Right cardiac atrium (tissue), 5 donors: ENCODE measurements at places on chromosomes 16 and 17. TPM values are rescaled to one million over a fixed set of nuclear protein-coding genes. Genes with fewer than 3 reads are reported as not detected.

DBNDD1 gene
- 2.3 TPM for polyA plus RNA-seq

ZMYND15 gene
- 0.23 TPM for polyA plus RNA-seq

ABCC6 gene
- 7.7 TPM for polyA plus RNA-seq

P2RX1 gene
- polyA plus RNA-seq, result 1.1 TPM

ASGR1 gene
- 0.57 TPM for polyA plus RNA-seq

CNTD1 gene
- polyA plus RNA-seq, result 0.59 TPM

DNA sequence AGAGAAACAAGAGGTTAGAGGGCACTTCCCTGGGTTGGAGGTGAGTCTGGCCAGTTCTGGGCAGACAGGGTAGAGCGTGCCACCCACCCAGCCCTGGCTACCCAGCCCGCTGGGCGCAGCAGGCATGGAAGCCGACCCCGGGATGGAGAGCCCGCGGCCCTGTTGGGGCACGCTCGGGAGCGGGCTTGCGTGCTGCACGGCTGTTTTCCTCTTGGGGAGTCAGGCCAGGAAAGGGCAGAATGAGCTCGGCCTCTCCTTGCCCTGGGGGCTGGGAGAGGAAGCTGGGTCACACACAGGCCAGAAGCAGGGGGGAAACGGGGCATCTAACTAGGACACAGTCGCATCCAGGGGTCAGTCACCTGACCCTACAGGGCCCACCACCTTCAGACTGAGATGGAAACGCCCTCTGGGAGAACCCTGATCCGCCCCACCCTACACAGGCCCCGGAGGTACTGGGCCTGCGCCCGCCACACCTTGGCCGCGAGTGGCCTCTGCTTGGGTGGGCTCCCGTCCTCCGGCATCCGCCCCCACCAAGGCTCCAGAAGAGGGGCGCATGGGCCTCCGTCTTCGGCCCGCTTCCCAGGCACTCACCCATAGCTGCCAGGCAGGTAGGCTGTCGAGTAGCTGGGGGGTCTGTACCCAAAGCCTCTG, 1.2 kb downstream of the SOX15 start:
- no peak for DNase-seq

DNA sequence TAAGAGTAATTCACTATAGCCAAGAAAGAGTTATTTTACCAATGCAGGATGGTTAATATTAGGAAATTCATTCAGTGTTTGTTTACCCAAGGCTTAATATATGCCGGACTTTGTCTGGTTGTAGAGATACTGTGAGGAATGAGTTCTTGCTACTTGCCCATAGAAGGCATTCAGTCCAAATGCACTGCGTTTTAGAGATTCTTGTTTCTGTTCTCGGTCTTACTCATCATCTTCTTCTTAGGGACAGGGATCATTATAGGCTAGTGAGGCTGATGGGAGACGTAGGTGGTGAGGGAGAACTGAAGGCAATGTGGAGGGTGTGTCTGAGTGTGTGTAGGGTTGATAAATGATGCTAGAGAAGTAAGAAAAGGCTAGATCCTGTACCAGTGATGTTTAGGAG, 90.7 kb downstream of the OR1D5 start:
- no peak for DNase-seq

DNA sequence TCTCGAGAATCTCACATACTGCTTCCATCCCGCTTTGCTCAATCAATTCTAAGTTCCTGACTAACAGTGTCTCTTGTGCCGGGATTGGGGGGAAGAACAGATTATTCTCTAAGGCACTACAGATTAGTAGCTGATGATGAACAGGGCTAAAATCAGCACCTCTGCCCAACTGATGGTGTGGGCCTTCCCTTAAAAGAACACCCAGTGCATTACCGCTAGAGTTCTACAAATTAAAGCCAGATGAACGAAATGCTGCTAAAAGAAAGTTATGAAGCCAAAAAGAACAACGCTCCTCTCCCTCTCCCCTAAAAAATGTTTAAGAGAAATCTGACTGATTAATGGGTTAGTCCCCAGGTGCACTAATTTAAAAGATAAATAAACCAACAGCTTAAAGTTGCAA, 4.4 kb downstream of the CDC27 start:
- DNase-seq, result no peak

- DNase-seq, result peak; percentile 33
These were observed 12.3 kb downstream of the CHMP6 start for GRCh38 chr17:81003711-81004475.

DNA sequence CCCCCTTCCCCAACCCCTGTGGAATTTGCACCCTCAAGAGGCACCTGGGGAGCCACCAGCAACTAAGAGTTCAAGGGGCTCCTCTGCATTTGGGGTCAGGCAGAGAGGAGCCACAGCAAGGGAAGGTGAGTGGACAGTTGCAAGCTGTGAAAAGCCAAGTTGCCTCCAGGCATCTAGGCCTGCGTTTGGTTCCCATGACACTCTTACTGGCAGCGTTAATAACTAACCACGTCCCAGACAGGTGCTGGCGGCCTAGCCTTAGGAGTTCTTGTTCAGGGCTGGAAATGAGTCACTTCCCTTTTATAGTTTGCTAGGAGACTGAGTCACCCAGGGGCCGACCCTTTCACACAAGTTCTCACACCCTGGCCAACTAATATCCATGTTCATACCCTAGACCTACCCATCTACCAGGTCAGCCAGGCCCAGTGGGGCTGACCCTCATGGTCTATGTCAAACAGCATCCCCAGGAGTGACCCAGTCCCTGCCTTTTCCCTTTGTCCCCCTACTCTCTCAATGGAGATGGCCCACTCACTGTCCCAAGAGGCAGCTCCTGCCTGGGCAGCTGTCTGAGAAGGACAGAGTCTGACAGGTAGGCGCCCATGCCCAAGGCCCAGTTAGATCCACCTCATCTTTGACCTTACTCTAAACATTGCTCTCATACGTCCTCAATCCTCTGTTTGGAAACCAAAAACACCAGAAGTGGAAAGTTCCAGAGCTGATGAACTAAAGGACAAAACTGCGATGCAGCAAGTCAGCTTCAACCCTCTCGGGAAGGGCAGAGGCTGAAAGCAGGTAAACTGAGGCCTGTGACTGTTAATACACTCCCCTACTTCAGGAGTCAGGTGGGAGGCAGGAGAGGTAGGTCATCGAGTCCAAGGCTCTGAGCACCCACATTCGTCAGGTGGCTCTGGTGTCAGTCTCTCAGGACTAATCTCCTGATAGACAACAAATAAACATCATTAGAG, 300.6 kb downstream of the SOX9 start:
- no peak for DNase-seq

- peak; percentile 77 for DNase-seq
These were observed 93.7 kb downstream of the PMP22 start for GRCh38 chr17:15171167-15172047.

DNA sequence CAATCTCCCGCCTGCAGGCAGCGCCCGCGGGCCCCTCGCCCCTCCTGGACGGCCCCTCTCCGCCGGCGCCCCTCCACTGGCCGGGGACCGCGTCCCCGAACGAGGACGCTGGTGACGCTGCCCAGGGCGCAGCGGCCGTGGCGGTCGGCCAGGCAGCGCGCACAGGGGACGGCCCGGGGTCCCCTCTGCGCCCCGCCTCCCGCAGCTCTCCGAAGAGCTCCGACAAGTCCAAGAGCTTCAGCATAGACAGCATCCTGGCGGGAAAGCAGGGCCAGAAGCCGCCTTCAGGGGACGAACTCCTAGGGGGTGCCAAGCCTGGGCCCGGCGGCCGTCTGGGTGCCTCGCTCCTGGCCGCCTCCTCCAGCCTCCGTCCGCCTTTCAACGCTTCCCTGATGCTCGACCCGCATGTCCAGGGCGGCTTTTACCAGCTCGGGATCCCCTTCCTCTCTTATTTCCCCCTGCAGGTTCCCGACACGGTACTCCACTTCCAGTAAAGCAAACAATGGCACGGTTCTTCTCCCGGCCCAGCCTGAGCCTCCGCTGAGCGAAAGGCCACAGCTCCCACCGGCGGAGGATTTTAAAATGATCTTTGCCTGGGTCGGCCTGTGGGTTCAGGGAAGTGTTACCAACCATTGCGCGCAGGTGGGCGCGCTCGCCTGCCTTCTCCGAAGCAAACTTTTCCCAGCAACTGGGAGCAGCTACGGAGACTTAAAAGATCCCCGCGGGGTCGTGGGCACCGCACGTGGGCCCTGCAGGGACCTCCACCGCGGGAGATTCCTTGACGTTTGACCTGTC, 1.1 kb downstream of the FOXL1 start:
- peak; percentile 80 for DNase-seq

DNA sequence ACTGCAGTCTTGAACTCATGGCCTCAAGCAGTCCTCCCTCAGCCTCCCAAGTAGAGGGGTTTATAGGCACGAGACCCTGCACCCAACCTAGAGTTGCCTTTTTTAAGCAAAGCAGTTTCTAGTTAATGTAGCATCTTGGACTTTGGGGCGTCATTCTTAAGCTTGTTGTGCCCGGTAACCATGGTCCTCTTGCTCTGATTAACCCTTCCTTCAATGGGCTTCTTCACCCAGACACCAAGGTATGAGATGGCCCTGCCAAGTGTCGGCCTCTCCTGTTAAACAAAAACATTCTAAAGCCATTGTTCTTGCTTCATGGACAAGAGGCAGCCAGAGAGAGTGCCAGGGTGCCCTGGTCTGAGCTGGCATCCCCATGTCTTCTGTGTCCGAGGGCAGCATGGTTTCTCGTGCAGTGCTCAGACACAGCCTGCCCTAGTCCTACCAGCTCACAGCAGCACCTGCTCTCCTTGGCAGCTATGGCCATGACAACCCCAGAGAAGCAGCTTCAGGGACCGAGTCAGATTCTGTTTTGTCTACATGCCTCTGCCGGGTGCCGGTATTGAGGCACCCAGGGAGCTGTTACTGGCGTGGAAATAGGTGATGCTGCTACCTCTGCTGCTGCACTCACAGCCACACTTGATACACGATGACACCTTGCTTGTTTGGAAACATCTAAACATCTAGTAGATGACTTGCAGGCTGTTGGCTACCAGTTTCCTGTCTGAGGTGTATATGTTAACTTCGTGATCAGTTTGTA, 3.3 kb downstream of the RPL13 start:
- no peak for DNase-seq

- DNase-seq, result no peak
These were observed 159.1 kb downstream of the UTP18 start for GRCh38 chr17:51419476-51419875.

GRCh38 chr17:10814075-10814474, 10.2 kb upstream of the TMEM238L start:
- no peak for DNase-seq

GRCh38 chr17:17053446-17054379, 11.5 kb downstream of the MPRIP start:
- DNase-seq, result no peak

- DNase-seq, result no peak
These were observed 80.7 kb downstream of the TTC19 start for GRCh38 chr17:16080366-16080765.

DNA sequence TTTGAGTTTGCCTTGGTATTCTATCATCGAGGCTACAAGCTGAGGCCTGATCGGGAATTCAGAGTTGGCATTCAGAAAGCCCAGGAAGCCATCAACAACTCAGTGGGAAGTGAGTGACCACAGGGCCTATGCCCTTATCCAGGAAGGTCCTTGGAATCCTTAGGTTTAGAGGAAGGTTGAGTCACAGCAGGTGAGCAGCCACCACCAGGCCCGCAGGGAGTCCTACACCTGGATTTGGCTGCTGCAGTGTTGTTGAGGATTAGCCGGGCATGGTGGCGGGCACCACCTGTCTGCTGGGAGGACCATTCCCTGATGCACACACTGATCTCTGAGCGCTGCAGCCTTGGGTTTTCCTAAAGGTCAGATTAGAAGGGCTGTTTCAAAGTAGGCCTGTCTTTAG, 5.2 kb downstream of the ODAD4 start:
- no peak for DNase-seq

- DNase-seq, result peak; percentile 44
These were observed 62.1 kb downstream of the CRISPLD2 start for GRCh38 chr16:84881702-84882521.

GRCh38 chr17:8154608-8155155, 2.5 kb upstream of the PER1 start:
- no peak for DNase-seq

DNA sequence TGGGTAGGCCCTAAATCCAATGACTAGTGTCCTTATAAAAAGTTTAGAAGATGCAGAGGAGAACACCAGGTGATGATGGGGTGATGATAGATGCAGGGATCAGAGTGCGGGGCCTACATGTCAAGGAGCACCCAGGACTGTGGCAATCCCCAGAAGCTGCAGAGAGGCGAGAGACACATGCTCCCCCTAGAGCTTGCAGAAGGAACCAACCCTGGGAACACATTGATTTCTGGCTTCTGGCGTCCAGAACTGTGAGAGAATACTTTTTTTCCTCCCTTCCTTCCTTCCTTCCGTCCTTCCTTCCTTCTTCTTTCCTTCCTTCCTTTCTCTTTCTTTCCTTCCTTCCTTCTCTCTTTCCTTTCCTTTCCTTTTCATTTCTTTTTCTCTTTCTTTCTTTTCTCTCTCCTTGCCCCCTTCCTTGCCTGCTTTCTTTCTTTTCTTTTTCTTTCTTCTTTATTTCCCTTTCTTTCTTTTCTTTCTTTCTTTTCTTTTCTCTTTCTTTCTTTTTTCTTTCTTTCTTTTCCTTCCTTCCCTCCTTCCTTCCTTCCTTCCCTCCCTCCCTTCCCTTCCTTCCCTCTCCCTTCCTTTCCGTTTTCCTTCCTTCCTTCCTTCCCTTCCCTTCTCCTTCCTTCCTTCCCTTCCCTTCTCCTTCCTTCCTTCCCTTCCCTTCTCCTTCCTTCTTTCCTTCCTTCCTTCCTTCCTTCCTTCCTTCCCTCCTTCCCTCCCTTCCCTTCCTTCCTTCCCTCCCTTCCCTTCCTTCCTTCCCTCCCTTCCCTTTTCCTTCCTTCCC, 134.3 kb downstream of the HAPSTR1 start:
- DNase-seq, result no peak

- DNase-seq, result no peak
These were observed 6.0 kb downstream of the SOCS7 start for GRCh38 chr17:38357486-38358123.

DNA sequence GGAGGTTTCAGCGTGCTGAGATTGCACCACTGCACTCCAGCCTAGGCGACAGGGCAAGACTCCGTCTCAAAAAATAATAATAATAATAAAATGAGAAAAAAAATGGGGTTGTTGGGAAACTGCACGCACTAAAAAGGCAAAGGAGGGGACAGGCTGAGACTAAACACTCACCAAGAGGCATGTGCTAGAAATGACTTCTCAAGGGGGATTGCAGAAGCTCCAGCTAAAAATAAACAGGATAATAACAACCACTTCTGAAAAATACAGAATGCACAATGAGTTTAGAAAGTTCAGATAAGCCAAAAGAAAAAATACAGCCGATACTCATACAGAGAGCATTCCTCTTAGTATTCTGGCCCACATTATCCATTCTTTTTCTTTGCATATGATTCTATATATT, 15.1 kb upstream of the TIMP2 start:
- no peak for DNase-seq

DNA sequence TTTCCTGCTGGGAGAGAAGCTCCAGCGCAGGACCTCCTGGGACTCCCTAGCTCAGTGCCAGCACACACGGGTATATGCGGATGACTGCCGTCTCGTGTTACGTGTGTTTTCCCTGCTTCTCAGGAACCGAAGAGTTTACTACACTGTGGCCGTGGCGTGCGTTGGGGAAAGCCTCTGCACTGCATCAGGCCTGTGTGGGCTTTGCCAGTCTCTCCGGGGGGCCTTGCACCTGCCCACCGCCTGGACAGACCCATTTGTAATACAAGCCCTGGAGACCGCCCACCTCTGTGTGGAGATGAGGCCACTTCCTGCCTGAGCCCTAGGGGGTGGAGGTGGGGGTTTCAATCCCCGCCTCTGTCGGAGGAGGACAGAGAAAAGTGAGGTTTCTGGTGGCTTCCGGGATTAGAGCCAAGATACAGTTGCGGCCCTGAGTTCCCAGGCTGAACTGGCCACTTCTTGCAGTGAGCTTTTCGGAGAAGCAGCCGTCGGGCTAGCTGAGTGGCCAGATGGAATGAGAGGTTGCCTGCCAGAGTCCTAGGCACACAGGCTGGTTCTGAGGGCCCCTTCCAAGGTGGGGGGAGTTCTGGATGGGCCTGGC, 43.4 kb upstream of the GSE1 start:
- DNase-seq, result no peak

- DNase-seq, result no peak
These were observed 42.1 kb downstream of the SYNRG start for GRCh38 chr17:37567137-37567536.
